ENCODE measurements at places on chromosomes 6 and 20.

DNA sequence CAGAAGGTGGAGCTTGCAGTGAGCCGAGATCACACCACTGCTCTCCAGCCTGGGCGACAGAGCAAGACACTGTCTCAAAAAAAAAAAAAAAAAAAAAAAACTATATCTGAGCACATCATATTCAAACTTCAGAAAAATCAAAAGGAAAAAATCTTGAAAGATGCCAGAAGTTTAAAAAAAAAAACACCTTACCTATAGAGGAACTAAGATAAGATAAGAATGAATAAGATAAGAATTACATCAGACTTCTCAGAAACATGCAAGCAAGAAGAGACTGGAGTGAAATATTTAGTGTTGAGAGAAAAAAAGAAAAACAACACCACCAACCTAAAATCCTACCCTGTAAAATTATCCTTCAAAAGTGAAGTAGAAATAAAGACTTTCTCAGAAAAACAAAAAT, 116.8 kb upstream of the ARID1B start:
- DNase-seq = no peak

- no peak for DNase-seq
Observed at GRCh38 chr20:61734733-61735502, 330.8 kb downstream of the TAF4 start.

DNA sequence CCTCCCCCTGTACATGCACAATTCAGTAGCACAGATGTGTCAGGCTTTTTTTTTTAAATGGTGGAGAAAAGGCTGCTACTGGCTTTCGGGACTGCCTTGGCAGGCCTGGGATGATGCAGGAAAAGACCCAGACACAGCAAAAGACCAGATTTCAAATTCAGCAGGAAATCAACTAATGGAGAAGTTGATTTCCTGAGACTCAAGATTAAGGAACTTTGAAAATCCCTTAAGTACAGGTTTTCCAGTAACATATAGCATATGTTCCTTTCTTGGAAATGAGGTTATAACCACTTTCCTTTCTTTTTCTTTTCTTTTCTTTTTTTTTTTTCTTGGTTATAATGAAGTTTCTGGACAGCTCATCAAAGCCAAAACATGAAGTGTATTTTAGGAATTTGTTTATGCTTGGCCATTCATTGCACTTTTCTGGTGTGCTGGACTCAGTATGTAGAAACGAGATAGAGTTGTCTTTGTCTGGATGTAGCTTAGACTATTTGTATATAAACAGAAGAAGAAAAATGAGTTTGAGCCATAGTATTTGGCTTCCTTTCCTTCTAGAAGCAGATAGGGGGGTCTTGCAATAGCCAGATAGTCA, 119.4 kb downstream of the SASH1 start:
- no peak for DNase-seq

GRCh38 chr6:12890171-12890790, 173.7 kb downstream of the PHACTR1 start:
- peak; percentile 38 for DNase-seq

GRCh38 chr20:37598100-37598543, 70.4 kb upstream of the BLCAP start:
- DNase-seq = no peak

DNA sequence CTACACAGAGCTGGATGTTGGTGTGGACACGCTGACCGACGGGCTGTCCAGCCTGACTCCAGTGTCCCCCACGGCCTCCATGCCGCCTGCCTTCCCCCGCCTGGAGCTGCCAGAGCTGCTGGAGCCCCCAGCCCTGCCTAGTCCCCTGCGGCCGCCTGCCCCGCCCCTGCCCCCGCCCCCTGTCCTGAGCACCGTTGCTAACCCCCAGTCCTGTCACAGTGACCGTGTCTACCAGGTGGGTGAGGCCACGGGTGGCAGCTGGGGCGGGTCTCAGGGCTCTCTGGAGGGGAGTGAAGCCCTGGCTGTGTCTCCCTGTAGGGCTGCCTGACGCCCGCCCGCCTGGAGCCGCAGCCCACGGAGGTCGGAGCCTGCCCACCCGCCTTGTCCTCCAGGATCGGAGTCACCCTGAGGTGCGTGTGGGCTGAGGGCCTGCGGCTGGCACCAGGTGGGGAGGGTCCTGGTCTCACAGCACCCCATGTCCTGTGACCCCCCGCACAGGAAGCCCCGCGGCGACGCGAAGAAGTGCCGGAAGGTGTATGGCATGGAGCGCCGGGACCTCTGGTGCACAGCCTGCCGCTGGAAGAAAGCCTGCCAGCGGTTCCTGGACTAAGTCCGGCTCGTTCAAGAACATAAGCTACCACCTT, 2.9 kb downstream of the SLC2A4RG start:
- DNase-seq = no peak

DNA sequence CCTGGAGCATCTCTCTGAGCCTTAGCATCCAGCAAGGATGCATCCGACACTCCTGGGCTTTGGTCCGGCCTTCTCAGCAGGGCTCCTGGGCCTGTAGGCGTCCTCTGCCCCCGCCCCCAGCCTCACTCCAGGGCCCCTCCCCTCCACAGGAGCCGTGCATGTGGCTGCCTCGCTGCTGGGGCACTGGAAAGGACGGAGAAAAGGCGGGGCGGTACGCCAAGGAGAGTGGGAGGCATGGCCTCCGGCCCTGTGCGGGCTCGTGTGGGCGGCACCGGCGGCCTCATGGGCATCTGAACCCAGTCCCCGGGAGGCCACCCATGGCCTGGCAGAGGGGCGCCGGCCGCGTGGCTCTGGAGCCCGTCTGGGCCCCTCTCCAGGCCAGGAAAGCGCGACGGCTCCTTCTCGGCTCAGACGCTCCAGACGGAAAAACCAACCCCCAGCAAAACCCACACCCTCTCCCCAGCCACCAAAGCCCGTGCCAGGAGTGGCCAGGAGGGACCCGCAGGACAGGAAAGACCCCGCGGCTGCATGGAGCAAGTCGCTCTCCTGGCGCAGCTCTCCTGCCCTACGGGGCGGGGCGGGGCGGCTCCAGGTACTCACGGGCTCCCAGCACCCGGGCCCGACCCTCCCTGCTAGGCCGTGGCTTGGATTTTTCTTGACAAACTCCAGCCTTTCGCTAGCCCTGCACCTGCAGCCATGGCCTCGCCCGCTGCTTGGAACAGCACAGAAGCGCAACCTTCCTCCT, 419.9 kb downstream of the QKI start:
- DNase-seq = no peak
